ENCODE measurements at places on chromosomes 12 and 14.

DNA sequence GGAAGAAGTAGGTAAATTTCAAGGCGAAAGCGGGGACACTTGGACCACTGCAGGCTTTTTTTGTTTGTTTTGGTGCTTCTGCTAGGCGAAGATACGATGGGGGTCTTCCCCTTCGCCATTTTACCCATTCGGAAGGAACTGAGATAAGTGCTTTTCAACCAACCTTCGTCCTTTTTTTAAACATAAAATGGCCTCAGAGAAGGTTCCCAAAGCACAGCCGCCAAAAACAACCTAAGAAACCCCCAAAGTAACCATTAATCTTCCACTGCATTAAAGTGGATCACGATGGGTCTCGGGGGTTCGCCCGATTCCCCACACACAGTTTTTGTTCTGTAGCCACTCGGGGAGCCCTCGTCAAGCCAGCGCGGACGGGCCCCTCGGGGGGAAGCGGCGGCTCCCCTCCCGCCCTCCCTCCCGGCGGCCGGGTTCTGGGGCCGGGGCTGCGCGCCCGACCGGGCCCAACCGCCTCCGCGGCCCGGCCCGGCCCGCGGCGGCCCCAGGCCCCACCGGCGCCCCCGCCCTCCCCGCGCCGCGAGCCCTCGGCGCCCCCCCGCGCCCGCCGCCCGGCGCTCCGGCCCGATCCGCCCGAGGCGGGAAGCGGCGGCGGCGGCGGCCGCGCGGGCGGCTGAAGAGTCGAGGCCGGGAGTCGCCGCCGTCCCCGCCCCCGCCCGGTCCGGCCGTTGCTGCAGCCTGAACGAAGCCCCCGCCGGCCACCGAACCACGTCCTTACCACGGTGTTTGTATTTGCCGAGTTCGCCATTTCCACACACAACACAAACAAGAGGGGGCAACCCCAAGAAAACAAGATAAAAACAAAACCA, 790 bp downstream of the GTF2A1 start:
- no peak for DNase-seq

DNA sequence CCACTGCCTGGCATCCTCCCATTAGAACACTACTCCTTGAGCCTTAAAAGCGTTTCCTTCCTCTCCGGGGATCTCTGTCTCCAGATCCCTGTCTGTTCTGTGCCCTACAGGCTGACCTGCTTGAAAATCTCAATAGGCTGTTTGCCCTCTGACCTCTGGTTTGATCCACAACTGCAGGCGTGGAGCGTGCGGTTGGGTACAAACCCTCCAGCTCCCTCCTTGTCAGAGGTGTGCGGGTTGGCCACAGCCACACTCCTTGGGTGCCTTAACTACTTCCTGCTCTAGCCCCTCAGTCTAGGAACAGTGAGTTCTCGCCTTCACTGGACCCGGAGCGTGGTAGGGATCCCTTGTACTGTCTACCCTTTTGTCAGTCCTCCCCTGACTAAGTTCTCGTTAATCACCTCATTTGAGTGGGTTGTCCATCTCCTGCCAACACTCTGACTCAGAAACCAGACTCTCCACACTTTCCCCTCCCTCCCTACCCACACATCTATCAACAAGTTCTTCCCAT, 33.1 kb downstream of the CMKLR1 start:
- DNase-seq: peak; percentile 87

DNA sequence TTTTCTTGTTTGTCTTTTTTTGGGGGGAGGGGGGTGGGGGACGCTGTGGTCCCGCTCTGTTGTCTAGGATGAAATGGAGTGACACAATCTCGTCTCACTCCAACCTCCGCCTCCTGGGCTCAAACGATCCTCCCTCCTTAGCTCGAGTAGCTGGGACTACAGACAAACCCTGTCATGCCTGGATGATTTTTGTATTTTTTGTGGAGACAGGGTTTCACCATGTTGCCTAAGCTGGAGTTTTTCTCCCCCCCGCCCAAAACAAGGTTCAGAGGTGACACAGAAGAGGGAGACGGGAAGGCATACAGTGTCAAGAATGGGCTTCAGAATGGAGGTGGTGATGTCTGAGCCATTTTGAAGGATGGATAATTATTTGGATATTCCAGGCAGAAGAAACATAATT, 116.9 kb upstream of the ATF1 start:
- DNase-seq: no peak

- DNase-seq: no peak
These were observed 5.7 kb downstream of the TMEM121 start for GRCh38 chr14:105531894-105532623.

DNA sequence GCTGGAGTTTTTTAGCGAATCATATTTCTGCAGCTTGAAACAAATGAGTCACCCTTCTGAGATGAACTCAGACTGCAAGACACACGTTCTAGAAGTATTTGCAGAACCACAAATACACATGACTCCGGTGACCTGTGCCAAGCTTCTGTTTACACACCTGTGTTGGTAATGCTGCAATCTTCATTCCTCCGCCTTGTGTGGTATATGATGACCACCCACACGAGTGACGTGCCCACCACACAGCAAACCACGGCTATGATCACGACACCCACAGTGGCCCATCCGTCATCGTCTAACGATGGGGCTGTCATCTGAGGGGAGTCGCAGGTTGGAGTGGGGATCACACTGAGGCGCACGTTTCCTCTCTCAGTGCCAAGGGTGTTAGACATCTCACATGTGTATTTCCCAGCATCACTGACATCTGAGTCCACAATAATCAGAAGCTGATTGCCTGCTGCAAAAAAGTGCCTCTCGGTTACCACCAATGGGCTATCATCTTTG, 43.0 kb downstream of the LRIG3 start:
- DNase-seq: peak; percentile 92

DNA sequence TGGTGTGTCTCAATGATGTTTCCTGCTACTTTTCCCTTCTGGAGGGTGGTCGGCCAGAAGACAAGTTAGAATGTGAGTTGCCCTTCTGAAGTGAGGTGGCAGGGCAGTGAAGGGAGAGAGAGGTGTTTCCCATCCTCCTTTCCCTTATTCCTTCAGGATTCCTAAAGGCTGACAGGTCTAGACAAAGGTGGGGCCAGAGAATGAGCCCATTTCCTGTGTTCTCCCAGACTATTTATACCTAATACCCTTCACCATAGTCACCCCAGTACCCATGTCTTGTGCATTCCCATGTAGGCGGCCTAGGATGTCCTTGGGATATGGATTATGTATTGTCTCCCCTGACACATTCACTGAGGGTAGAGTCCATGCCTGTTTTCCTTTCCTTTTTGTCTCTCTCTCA, 7.0 kb downstream of the DGKA start:
- DNase-seq: no peak

DNA sequence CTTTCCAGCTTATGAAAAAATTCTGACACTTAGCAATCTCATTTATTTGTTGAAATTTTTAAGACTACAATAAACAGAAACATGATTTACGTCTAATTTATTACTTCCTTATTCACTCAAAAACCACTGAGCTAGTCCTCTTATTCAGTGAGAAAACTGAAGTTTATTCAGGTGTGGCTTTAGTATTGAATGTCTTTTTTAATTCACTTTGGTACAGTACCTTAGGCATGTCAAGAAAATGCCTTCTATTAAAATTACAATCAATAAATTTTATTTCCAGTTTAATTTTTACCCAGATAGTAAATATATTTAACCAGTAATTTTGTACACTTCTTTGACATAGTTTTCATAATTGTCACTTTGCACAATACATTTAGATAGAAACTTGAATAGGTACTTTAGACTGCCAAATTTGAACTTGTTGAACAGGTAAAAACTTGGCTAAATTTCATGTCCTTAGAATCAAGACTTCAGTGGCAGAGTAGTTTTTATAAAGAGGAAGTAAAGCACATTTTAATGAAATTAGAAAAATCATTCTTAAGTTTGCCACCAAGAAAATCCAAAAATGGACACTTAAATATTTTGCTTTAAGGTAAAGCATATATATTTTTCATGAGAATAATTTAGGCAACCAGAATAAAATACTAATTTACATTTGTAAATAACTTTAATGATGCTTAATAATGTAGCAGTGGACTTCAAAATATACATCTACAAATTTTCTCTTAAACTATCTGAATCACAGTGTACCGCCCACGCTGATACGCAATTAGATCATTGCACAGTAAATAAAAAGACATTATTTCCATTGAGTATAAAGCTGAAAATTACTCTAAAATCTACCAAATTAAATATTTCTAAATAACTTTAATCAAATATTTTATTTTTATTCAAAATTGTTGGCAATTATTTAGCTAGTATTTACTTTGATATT, 159.1 kb downstream of the RASSF9 start:
- DNase-seq: no peak

GRCh38 chr12:112126000-112126438, 659 bp downstream of the TRAFD1 start:
- no peak for DNase-seq

DNA sequence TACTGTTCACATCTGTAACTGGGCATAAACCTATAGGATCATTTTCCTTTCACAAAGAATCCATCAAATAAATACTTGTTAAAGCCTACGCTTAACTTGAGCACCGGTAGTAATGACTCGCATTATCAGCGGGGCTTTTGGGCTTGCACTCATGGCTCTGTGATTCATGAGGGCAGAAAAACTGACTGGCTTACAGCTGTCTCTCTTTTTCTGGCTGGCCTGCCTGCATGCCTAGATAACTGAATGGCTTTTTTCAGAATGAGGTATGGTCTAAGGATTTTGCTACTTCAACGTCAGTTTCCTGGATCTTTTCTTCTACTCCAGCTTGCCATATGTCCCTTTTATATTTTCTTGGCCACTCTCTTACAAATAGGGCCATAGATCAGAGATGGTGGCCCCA, 531.1 kb downstream of the NRXN3 start:
- no peak for DNase-seq

DNA sequence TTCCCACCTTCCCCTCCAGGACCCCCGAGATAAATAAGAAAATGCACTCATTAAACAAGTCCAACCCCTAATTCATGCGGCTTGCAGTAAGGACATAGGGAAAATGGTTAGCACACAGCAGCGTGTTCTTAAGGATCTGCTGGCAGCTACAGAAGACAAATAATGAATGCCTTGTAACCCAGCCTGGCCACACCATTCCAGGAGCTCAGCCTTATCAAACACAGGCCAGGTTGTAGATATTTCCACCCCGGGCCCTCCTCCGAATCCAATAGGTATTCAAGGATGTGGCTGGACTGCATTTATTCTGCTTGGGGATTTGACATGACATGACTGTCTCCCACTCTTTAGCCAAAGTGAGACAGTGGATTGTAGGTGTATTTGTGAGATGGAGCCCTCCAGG, 245.1 kb downstream of the SLC41A2 start:
- DNase-seq: no peak

DNA sequence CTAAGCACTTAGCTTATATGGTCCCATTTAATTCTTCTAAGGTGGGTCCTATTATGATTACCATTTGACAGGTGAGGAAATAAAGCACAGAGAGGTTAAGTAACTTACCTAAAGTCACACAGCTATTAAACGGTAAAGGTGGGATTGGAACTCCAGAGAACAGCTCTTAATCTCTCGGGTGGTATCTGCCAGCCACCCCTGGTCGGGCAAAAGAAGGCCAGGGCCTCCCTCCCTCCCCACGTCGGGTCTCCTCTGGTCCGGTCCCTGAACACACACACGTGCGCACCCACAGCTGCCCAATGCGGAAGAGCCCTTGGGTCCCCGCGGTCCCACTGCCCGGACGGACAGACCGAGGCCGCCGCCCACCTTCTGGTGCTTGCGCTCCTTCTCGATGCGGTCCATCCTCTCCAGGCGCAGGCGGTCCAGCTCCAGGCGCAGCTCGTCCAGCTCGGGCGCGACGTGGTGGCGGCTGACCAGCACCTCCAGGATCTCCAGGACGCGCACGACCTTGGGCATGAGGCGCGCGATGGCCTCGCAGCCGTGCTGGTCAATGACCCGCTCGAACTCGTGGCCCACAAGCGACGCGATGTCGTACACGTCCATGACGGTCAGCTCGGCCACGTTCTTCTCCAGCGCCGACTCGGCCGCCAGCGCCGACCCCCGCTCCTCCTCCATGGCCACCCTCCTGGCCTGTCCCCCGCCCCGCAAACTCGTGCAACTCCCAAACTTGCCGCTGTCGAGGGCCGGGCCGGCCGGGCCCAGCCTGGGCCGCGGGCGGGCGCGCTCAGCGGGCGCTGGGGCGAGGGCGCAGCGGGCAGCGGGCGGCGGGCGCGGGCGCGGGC, 490 bp downstream of the RILPL1 start:
- no peak for DNase-seq

- DNase-seq: no peak
These were observed 50.2 kb downstream of the SETD3 start for GRCh38 chr14:99430491-99430890.

- DNase-seq: no peak
These were observed 27.0 kb downstream of the ZCCHC8 start for GRCh38 chr12:122473543-122474323.

DNA sequence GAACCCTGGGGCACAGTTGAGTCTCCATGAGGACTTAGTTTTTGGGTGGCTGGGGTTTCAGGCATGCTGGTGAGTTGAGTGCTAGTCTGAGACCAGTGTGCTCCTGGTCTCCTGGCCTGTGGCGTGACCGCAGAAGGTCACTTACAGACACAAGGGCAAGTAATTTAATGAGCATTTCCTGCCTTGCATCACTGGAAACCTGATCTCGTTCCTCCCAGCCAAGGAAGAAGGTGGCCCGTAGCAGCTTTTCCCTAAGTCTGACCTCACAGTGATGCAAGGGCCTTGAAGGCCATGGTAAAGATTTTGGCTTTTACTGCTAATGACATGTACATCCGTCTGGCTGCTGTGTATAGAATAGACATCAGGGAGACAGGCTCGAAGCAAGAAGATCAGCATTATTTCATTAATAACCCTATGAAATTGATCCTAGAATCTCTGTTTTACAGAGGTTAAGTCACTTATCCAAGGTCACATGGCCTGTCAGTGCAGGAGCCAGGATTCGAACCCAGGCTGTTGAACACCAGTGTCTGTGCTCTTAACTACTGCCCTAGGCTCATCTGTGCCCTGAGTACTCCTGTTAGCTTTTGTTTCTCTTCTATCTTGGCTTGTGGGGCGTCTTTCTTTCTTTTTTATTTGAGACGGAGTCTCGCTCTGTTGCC, 4.6 kb downstream of the TMEM120B start:
- DNase-seq: peak; percentile 91

DNA sequence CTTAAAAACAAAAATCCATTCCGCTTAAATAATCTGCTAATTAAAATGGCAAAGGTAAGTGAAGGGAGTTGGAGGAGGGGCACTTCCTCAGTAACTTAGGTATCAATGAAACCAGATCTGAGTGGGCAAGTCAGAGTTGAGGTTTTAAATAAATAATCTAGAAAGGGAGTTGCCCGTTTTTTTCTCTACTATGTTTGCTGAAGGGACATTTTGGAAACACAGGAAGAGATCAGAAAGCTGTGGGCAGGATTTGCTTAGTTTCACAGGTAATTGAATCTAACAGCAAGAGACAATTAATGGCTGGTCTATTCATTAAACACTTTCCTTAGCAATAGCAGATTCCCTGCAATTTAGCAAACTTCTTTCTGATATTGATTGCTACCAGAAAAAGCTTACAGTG, 186.0 kb upstream of the ABCD2 start:
- DNase-seq: no peak

GRCh38 chr12:80142640-80143039, 43.3 kb downstream of the OTOGL start:
- no peak for DNase-seq

DNA sequence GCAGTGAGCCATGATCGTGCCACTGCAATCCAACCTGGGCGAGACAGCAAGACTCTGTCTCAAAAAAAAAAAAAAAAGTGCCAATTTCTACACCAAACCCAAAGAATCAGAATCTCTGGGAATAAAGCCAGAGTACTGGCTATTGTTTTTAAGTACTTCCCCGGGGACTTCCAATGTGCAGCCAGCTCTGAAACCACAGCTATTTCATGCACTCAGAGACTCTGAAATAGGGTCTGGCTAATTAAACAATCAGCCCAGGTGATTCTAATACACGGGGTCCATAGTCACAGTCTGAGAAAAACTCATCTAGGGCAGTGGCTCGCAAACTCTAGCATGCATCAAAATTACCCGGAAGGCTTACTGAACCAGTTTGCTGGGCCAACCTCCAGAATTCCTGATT, 56.3 kb downstream of the SIX6 start:
- peak; percentile 65 for DNase-seq

All from H4 (cell line).